ENCODE measurements at places on chromosomes 7 and 10.

GRCh38 chr10:10989669-10990068 lies 28.0 kb upstream of the CELF2 start:
- DNase-seq: no peak

DNA sequence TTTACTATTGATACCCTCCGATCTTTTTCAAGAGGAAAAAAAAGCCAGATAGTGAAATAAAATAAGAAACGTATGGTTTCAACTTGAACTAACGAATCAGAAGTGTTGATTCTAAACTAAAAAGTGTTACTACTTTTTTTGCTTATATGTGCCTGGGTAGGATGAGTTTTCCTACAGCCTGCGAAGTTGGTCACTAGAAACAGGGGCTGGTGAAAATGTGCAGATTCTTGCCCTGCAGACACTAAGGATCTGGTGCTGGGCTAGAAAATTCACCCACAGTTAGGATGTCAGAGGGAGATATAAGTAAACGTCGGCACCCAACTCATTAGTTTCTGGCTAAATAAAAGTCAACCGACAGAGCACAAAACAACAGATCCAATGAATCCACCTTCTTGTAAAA lies 298.7 kb upstream of the NFE2L3 start:
- no peak for DNase-seq

DNA sequence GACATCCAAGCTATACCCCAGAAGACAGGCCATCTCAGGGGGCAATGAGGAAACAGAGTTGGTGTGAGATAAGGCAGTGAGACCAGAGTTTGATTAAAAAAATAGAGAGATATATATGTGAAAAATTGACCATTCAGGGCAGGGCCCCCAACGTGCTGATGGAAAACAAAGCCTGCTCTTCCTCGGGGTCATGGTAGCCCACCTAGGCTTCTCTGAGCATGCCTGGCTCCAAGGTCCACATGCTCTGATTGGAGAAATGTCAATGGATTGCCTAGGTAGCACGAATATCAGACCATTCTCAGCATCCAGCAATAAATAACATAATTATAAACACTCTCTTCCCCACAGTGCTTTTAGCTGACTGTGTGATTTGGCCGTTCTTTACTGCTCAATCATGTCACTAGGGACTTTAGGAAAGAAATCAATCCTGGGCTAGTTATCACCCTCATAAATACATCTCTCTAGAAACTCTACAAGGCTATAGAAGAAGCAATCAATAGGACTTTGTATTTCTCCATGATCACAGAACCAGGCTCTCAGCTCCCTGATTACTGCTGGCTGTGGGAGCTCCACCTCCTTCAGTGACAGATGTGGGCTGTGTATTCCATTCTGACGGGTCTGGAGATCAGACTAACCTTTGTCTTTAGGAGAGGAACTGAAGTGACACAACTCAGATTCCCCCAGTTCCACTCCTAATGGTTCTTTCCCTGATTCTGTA lies 766.4 kb downstream of the GRID1 start:
- no peak for DNase-seq

GRCh38 chr10:74079028-74079935 lies 71.3 kb downstream of the AP3M1 start:
- DNase-seq: no peak

- no peak for DNase-seq
Measured at GRCh38 chr10:36778651-36779050, 346.7 kb upstream of the ANKRD30A start.

DNA sequence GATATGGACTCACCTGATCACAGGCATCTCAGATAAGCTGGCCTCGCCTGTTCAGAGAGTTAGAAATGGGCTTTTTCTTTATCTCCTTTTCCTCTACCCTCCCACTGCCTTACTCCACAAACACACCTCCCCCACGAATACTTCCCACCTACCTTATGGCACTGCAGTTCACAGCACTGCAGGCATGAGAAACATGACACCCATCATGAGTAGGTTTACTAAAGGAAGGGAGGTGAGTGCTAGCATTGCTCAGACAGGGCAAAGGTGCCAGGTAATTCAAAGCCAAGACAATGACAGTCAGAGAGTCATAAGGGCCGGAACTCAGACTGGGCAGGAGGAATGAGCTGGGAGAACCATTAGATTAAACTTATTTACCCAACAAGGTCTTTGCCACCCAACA lies 220.6 kb downstream of the FAM107B start:
- no peak for DNase-seq

- no peak for DNase-seq
Measured at GRCh38 chr10:14185316-14186045, 145.2 kb downstream of the FRMD4A start.

- DNase-seq: no peak
Measured at GRCh38 chr10:58281092-58281752, 12.3 kb downstream of the CISD1 start.

GRCh38 chr7:150820148-150820547 lies 19.6 kb downstream of the TMEM176A start:
- DNase-seq: no peak

DNA sequence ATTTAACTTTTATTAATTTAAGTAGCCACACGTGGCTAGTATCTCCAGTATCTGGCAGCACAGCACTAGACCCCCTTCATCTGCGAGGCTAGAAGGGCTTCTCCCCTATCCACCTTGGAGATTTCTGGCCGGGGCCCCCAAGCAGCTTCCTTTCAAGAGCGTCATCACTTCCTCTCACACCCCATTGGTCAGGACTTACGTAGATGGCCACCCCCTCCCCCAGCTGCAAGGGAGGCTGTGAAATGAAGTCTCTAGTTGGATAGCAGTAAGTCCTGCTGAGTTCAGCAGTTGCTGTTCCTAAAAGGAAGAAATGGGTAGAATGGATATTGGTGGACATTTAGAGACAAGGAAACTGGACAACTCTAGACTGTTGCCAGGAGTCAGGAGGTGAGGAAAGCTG lies 33.8 kb upstream of the COMTD1 start:
- DNase-seq: no peak

DNA sequence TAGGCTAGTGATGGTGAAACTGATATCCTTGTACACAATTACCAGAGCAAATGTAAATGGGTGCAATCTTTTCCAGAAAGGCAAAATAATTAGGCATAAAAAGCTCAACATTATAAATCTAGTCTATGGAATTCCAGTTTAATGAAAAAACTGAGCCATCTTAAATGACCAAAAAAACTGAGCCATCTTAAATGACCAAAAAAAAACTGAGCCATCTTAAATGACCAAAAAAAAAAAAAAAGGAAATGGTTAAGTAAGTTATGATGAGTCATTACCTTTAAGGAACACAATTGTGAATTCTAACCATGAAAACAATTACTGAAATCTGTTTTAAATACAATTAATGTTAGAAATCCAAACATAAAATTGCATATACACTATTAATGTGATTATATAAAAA lies 25.3 kb downstream of the USP6NL start:
- no peak for DNase-seq

DNA sequence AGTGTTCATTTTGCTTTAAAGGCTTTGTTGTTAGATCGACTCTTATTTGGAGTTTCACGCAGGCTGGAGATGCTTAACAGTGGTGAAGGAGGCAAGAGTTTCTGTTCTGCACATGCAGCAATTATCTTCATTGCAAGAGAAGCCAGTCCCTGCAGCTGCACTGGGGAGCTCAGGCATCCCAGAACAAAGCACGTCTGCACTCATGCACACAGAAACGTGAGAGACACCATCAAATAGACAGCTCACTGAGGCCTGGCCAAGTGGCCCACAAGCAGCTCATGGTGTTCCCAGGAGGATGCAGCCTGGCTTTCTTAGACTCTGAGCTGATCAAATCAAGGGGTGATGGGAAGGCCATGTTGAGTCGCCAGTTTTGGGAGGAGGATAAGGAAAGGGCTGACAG lies 246.1 kb downstream of the CREB5 start:
- no peak for DNase-seq

DNA sequence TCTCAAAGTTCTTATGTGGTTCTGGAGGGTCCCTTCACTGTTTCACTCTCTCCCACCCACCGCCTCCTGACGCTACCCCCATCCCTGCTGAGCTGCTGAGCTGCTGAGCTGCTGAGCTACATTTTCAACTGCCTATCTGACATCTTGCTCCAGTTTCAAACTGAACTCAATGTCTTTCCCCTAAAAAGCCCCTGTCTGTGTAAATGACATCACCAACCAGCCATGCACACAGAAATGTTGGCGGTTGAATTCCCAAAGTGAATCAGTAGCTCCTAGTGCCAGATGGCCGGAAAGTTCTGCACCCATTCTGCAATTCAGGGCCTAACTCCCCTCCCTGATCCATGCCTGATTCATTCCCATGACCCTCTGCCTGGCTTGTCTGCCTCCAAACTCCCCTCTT lies 71.2 kb downstream of the WNT2 start:
- no peak for DNase-seq

DNA sequence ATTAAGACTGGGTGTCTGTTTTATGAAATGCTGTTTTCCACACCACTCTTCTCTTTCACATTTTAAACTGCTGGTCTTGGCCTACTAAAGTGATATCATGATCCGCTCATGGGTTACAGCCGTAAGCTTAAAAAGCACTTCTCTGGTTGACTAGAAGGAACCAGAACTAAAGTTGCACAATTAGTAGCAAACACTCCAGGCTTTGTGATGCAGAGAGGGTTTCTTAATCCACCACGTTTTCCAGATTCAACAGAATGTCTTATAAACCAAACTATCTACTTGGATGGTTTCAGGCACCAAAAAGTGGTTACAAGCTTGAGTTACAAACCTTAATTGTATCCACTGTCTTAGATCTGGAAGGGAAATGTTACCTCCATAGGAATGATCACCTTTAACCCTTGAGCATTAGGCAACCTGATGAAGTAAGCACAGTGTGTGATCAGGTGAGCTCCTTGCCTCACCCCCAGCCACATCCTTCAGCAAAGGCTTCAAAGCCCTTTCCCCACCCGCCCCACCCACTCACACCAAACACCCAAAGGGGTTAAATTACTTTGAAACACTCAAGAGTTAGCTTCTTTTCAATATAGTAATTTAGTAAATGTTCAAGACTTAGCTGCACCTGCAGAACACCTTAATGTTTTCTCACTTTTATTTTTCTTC lies 3.5 kb downstream of the ELMO1 start:
- DNase-seq: peak; percentile 31

- DNase-seq: no peak
Measured at GRCh38 chr10:11300026-11300425, 282.4 kb downstream of the CELF2 start.

- DNase-seq: no peak
Measured at GRCh38 chr10:98460837-98461499, 14.2 kb upstream of the HPS1 start.

Data from CD4-positive, CD25-positive, alpha-beta regulatory T cell (primary cell).